ENCODE measurements at places on chromosomes 3 and 15. TPM values are rescaled to one million over a fixed set of nuclear protein-coding genes. Genes with fewer than 3 reads are reported as not detected.

DNA sequence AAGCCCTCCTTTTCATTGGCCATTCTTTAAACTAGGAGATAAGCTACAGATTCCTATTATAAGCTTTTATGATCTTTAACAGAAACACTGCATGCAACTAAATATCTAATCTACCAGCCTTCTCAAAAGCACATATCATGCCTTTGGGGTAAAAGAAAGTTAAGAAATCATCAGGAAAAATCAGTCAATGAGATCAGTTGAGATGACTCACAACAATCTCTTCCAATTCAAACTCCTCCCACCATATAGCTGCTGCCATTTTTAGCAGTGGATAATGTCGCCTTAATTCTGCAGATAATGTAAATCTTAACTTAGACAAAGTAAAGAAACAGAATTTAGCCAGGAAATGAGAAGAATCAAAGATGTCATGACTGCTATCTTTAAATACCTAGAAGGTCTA, 135.2 kb upstream of the BCL6 start:
- DNase-seq = no peak

GRCh38 chr3:182793663-182794454, 555 bp downstream of the ATP11B start:
- DNase-seq = peak; percentile 39

DNA sequence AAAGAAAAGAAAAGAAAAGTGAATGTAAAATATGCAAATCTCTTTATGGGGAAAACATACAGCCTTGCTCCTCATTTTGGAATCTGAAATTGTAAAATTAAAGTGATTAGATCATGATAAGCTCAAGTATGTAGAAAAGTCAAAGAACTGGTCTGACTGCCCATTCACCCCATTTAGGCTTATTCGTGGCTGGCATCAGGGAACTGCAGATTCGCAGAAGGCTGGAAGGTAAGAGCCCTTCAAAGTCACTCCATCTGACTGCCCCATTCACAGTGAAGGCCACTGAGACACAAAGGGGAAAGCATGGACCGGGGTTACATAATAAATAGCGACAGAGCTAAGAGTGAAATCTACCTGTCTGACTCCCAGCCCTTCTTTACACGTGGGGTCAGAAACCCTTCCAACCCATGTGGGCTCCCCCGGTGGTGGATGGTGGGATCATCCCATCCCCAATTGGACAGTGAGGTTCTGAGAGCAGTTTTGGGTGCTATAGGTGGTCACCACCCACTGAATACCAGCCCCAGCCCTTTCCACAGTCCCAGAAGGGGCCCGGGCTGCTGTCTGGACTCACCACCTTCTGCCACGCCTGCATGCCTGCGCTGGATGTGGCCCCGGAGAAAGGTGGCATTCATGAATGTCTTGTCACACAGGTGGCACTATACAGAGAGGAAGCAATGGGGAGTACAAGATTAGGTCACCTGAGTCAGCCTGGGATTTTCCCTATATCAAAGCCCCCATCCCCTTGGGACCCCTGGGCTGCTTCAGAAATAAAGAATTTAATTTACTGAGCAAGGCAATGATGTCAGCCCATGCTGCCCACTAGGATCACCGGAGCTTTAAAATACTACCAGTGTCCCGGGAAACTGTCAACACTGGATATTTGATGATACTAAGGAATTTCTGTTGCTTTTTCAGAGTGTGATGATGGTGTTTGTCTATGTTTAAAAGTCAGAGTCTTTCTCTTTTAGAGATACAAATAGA, 17.9 kb downstream of the DZIP1L start:
- no peak for DNase-seq

DNA sequence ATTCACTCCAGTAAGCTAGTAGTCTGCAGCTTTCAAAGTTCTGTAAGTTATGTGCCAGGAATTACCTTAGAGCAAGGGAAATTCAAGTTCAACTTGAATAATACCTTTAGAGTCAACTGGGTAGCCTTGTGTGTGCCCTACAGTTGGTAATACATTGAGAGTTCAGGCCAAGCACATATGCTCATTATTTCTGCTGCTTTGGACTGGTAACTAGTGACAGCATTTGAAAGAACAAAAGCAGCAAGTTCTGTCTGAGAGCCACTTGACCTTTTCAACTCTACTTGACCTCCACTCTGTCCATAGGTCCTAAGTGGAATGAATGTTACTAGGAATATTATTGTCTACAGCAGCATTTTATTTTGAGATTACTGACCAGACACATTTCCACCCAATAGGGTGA, 723.5 kb downstream of the NLGN1 start:
- DNase-seq = no peak

- no peak for DNase-seq
Observed at GRCh38 chr15:88252441-88252840, 4.1 kb downstream of the NTRK3 start.

- no peak for DNase-seq
Observed at GRCh38 chr15:61892140-61892539, 168.1 kb downstream of the VPS13C start.

FRMD5 gene
- 1.1 TPM for polyA plus RNA-seq

PROK2 gene
- polyA plus RNA-seq = not detected

KLHL18 gene
- 17.0 TPM for polyA plus RNA-seq

Measured in renal pelvis (tissue), 12 donors.